ENCODE measurements at places on chromosomes 1 and 21. TPM values are rescaled to one million over a fixed set of nuclear protein-coding genes. Genes with fewer than 3 reads are reported as not detected.

Gene OVAAL
- total RNA-seq, result not detected

DNA sequence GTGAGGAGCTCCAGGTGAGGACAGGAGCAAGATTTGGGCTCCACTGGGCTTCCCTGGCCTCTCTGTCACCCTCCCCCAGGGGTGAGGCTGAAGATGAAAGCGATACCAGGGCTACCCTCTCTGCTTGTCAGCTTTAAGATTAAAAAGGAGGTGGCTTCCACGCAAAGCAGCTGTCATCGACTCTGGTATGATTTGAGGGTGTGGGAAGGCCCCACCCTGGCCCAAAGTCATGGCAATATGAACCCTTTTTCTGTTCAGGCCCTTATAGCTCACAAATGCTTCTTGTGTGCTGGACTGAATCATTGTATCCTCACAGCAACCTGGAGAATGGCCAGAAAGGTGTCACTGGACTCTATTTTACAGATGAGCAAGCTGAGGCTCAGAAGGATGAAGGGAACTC, 41.6 kb downstream of the NUAK2 start:
- no peak for DNase-seq

DNA sequence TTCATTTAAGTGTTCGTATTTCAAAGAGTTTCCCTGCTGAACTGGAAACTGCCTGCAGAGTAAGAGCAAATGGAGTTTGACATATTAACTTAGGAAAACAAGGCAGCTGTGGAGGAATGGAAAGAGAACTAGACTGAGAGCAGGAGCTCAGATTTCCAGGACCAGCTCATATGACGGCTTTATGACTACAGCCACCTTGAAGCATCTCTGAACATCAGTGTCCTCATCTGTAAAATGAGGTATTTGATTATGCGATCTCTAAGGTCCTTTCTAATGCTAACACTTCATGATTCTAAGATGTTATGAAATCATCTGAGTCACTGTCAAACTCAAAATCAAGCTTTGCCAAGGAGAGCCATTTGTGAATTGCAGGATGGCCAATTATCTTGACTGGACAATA, 112.3 kb downstream of the PRRX1 start:
- DNase-seq, result no peak

DNA sequence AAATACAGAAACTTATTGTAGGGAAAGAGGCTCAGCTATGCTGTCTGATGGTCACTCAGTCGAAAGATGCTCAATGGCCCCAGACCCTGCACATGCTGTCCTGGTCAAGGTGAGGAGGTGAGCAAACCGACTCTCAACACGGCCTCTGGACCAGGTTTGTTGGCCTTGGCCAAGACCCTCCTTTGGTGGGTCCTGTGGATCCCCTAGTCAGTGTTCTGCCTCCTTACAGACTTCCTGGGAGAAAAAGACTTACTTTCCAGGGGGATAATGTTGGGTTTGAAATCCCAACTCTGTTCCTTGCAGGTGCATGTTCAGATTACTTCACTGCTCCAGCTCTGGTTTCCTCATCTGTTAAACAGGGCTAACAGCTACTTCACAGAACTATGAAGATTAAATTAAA, 53.8 kb downstream of the FAM78B start:
- DNase-seq, result no peak

- no peak for DNase-seq
These were observed 38.1 kb upstream of the GPR153 start for GRCh38 chr1:6298940-6299465.

DNA sequence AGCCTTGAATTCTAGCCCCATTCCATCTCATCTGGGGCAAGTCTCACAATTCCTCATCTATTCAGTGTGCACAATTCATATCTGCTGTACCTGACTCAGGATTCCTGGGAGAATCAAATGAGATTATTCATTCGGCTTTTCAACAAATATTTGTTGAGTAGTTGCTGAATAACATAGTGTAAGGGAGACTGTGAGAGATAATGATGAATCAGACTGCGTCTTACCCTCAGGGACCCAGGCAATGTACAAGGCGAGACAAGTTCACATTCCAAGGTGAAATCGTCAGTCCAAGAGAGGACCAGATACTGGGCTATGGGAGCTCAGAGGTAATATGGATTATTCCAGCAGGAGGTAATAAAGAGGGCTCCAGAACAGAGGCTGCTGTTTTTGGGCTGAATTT, 67.8 kb upstream of the SMYD2 start:
- DNase-seq, result peak; percentile 11
